NCI-H1436 treated with DMSO at 0.1 percent for 48 hours (cell line): ENCODE measurements at places on chromosomes 3 and 15.

DNA sequence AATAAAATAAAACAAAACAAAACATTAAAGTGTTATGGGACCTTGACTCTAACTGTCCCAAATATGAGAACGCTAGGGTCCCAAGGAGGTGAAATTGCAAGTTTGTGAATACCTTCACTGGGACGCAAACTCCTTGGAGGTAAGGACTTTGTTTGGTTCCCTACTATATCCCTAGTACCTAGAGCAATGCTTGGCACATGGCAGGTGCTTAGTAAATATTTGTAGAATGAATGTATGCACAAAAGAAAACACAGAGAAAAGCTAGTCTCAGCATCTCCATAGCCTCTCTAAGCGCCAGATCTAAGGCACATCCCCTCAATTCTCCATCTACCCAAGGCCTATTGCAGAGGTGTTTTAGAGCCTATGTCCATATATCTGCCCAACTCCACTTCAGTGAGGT lies 30.5 kb downstream of the GPR176 start:
- DNase-seq, result no peak

DNA sequence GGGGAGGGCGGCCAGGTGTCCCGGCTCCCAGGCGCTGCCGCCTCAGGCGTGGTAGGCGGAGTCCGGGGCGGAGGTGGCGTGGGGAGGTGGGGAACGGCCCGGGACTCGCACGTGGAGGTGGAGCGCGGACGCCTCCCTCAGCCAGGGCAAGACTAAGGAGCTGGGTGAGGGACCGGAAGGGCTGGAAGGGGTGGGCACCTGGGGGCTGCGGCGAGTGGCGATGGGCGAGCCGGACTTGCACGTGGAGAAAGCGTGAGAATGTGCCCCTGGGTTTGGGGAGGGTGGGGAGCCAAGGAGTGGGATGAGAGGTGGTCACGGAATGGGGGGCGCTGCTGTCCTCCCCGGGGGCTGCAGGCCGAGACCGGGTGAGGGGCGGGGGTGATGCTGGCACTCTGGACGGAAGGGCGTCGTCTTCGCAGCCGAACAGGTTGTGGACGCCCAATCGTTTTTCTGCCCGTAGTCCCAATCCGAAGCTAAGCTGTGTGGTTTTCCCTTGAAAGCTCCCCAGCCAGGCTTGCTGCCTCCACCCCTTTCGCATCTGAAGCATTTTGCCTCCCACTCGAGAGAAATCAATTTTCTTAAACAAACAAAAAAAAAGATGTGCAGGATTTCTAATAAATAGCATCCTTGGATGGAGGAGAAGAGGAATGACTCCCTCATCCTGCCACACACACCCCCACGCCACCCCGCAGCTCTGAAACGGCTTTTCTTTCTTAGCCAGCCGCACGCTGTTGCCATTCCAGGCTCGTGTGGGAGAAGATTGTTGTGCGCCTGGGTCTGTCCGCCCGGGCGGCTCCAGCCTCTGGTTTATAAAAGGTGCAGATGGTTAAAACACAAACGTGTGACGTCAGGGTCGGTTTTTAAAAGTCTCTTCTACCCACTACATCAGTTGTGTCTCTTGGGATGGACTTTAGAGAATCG lies 62.5 kb upstream of the ANKRD28 start:
- DNase-seq, result no peak

DNA sequence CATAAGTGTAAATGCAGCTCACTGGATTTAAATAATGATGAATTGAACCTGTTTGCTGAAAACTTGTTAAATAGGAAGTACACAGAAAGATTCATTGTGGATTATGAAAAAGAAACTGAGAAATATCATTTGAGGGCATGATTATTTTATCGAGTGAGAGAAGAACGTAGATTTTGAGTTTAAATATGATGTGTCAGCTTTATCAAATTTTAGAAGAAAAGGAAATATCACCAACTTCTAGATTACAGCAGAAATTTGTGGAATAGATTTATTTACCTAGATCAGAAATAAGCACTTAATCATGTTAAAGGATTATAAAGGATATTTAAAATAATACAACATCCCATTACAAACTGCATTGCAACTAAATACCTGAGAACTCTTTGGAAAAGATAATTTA lies 315.5 kb downstream of the ZPLD1 start:
- DNase-seq, result no peak

DNA sequence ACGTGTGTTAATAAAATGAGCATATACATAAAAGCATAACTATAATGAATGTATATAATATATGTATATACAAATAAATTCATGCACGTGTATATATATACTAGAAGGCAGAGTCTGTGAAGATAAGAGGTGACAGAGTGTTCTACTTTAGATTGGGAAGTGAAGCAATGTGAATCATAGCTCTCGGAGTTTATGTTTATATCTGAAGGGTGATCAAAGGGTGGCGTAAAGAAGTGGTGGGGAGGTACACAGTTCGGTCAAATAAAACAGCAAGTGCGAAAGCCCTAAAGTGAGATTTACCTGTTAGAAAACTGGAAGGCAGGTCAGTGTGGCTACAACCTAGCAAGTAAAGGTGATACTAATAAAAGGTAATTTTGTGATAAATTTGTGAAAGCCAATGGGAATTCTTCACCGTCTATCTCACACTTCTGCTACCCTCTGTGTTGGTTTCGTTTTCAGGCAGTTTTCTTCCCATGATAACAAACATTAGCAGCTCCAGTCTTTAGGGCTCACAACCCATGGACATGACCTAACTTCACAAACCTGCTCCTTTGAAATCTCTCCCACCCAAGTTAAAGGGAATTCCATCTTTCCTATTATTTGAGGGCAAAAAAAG lies 46.7 kb upstream of the BCHE start:
- DNase-seq, result no peak

DNA sequence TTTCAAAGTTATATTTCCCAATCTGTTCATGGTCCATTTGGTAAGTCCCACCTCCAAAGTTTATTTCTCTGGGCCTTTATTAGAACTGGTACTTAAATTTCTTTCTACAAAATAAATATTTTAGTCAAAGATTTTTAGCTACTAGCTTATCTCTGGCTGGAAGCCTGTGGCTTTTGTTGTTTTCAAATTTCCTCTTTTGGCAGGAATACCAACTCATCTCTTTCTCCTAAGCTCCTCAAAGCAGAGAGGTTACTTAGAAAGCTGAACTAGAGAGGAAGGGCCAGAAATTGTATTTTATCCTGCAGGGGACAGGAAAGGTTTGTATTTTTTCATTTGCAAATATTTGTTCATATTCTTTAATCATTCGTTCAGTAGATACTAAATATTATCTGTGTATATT lies 227.8 kb downstream of the TBL1XR1 start:
- DNase-seq, result no peak

DNA sequence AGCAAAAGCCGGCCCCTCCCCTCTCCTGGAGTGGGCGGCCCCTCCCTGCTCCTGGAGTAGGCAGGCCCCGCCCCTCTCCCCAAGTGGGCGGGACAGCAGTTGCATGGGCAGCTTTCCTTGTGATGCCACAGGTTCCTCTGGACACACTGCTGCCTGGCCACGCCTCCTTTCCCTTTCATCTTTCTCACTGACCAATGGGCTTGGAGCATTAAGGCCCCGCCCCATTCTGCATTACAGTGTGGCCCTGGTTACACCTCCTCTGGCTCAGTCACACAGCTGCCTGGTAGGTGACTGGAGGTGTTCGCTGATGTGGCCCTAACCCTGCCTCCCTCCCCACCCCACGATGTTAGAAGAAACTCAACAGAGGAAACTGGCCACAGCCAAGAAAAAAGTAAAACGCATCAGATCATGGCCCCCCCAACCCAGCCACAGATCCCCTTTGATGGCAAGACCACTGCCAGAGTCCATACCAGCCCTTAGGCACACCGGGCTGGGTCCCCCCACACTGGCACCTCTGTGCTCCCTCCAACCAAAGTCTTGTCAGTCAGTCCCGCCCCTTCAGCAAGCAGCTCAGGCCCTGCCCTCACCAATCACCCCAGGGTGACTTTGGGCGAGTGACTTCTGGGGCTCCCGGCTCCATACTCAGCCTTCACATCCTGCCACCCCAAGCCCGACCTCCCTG lies 84.3 kb downstream of the ADAMTS7 start:
- DNase-seq, result no peak

GRCh38 chr3:9659849-9660248 lies 10.5 kb downstream of the MTMR14 start:
- no peak for DNase-seq

DNA sequence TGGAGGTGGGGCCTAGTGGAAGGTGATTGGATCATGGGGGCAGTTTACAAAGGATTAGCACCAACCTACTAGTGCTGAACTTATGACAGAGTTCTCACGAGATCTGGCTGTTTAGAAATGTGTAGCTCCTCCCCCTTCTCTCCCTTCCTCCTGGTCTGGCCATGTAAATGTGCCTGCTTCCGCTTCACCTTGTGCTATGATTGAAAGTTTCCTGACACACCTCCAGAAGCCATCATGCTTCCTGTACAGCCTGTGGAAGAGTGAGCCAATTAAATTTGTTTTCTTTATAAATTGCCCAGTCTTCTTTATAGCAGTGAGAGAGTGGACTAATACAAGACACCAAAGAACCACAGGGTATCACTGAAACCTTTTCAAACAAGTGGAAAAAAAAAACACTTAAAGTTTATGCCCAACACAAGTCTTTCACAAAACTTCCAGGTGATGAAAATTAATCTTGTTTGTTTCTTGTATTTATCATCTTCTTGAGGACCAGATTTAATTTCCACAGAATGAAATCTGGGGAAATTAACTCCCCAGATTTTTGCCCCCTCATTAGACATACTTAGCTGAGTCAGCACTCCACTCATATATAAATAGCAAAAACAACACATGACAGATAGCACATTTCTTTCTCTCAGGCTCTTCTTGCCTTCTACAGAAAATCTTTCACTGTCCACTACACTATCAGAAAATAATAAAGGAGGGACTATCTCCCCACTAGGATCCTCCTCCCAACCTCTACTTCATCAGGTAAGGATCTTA lies 847.2 kb downstream of the TUSC7 start:
- DNase-seq, result no peak

- DNase-seq, result no peak
Measured at GRCh38 chr15:64640146-64640871, 135.1 kb downstream of the RBPMS2 start.

DNA sequence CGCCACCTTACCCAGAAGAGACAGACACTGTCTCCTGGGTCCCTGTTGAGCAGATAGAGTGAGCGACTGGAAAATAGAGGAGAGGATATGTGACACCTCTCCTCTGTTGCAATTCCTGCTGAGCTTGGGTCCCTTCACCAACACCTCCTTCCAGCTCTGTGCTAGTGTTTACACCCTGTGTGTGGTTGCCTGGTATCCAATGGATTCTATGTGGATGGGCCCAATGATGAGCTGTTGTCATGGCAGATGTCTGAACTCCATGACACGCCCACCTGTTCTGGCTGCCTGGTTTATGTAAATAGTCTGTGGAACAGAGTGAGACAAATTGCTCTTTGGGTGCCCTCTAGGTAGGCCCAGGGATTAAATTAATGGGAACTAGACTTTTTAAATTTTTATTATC lies 23.7 kb downstream of the RBM5 start:
- no peak for DNase-seq

GRCh38 chr3:194711913-194712312 lies 26.2 kb downstream of the FAM43A start:
- no peak for DNase-seq

DNA sequence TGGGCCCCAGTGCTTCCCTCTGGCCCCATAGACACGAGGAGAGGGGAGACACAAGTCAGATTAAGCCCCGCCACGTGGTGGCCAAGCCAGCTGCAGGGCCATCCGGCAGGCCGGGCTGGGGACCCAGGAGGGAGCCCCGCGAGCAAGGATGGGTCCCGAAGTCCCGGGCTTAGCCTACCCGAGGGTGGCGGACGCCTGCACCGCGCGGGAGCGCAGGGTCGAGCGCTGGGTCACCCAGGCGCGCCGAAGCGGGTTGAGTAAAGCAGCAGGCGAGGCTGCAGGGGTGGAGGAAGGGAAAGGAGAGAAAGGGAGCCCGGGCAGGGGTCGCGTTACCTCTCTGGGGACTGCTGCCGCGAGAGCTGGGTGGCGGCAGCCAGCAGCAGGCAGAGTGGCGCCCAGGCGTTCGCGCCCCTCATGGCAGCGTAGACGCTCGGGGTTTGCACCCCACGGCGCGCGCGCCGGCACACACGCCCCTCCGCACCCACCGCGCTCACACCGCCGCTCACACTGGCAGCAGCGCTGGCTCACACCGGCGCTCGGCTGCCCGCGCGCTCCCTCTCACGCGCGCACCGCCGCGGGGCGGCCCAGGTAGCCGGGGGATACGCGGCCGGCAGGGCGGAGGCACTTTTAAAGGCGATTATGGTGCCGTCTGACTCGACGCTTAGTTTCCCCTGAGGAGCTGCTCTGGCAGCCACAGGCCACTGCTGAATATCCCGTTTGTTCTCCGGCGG lies at the start of gene PCOLCE2:
Gene PCOLCE2 (minus strand): TSS at position 603 of the 731 bp plus-strand sequence. CDS start 187 bp downstream, at position 416.
- no peak for DNase-seq

- DNase-seq, result no peak
Measured at GRCh38 chr3:48187301-48187578, 977 bp downstream of the CDC25A start.

DNA sequence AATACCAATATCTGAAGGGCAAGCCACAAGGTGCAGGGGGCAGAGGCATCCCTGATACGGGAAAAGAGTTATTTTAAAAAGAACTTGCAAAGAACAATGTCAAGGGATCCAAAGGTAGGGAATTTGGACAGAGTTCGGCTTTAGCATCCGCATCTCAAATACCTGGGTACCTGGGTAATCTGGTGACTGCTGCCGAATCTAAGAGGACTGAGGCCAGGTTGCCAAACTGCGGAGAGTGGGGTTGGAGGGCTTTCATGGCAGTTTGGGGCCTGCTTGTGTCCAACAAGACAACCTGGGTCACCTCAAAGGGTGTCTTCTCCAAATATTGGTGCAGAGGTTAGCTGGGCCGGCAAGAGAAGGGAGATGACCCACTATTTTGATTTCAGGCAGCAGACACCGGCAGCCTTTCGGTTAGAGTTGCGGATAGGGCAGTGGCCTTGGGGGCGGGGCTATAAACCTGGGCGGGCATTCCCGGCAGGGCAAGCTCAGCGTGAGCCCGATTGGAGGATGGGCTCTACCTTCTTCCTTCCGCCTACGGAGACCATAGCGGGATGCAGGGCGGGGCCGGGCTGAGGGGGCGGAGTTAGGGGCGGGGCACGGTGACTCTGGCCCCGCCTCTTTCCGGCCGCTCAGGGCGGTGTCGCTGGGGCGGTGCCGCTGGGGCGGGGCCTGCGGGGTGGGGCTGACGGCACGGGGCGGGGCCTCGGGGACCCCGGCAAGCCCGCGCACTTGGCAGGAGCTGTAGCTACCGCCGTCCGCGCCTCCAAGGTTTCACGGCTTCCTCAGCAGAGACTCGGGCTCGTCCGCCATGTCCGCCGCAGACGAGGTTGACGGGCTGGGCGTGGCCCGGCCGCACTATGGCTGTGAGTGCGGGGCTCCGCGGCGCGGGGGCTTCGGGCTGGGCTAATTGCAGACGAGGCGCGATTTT lies at the start of gene IQGAP1:
Gene IQGAP1 (plus strand): TSS at position 709 of the 928 bp plus-strand sequence. CDS start 100 bp downstream, at position 809.
- peak; percentile 79 for DNase-seq

GRCh38 chr3:174440741-174441587 lies 418.2 kb upstream of the NAALADL2 start:
- peak; percentile 37 for DNase-seq

GRCh38 chr3:130711565-130712324 lies 34.9 kb downstream of the PIK3R4 start:
- no peak for DNase-seq

GRCh38 chr15:80730387-80730786 lies 35.3 kb downstream of the ABHD17C start:
- DNase-seq, result no peak

GRCh38 chr15:95119041-95119610 lies 887.8 kb downstream of the MCTP2 start:
- DNase-seq, result no peak

GRCh38 chr3:52894756-52895155 lies 2.6 kb downstream of the STIMATE start:
- no peak for DNase-seq
